ENCODE measurements at places on chromosomes 13 and 19.

GRCh38 chr13:99104396-99104795 lies 96.3 kb upstream of the UBAC2 start:
- peaks cover 4% of the 10 kb centered on the region for H3K27me3 ChIP-seq
- no peaks in the 10 kb centered on the region for H3K36me3 ChIP-seq
- H3K27ac ChIP-seq = no peak overlapping the region
- DNase-seq = no peak
- H3K4me3 ChIP-seq = no peak overlapping the region

- no peak overlapping the region for H3K27ac ChIP-seq
- H3K36me3 ChIP-seq = no peaks in the 10 kb centered on the region
- no peaks in the 10 kb centered on the region for H3K4me1 ChIP-seq
- no peak overlapping the region for H3K4me3 ChIP-seq
- no peak for DNase-seq
- peaks cover 87% of the 10 kb centered on the region for H3K27me3 ChIP-seq
Observed at GRCh38 chr19:29309637-29310036, 96.7 kb upstream of the UQCRFS1 start.

DNA sequence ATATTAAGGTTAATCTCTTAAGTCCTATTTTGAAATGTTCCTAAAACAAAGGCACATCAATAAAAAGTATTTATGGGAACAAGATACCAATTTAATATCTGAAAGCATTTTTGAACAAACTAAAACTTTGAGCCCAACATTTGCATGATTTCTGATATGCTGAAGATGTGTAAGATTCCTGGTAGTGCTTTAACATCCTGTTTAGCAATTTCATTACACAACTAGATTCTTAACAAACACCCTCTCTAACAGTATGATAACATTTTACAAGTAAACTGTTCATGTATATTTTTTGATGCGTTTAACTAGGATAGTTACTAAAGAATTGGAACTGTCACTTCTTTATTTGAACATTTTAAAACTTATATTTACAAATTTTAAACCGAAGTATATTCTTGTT lies 63.9 kb downstream of the DACH1 start:
- no peak overlapping the region for H3K27ac ChIP-seq
- no peak for DNase-seq
- no peak overlapping the region for H3K4me3 ChIP-seq

- no peak within 1 kb of the TSS for H3K27ac ChIP-seq
- peaks cover 92% of the 10 kb centered on the region for H3K27me3 ChIP-seq
- no peaks in the 10 kb centered on the region for H3K36me3 ChIP-seq
- H3K4me3 ChIP-seq = peak within 1 kb of the TSS; percentile 47
Observed at GRCh38 chr19:10420444-10421239, at the start of gene PDE4A. Gene PDE4A, plus strand, starts transcription at chr19:10420538. Its CDS starts 227 bp downstream, at chr19:10420765.

GRCh38 chr13:36820222-36820621 lies 1.2 kb downstream of the RFXAP start:
- no peaks in the 10 kb centered on the region for H3K36me3 ChIP-seq
- no peak for DNase-seq
- H3K27ac ChIP-seq = peak overlapping the region; percentile 92
- H3K27me3 ChIP-seq = no peaks in the 10 kb centered on the region
- H3K4me1 ChIP-seq = peaks cover 44% of the 10 kb centered on the region
- peak overlapping the region; percentile 81 for H3K4me3 ChIP-seq

- DNase-seq = no peak
- no peaks in the 10 kb centered on the region for H3K36me3 ChIP-seq
- H3K27ac ChIP-seq = no peak overlapping the region
- H3K4me1 ChIP-seq = no peaks in the 10 kb centered on the region
- peaks cover 21% of the 10 kb centered on the region for H3K27me3 ChIP-seq
Observed at GRCh38 chr13:78993792-78994191, 334.8 kb upstream of the OBI1 start.

DNA sequence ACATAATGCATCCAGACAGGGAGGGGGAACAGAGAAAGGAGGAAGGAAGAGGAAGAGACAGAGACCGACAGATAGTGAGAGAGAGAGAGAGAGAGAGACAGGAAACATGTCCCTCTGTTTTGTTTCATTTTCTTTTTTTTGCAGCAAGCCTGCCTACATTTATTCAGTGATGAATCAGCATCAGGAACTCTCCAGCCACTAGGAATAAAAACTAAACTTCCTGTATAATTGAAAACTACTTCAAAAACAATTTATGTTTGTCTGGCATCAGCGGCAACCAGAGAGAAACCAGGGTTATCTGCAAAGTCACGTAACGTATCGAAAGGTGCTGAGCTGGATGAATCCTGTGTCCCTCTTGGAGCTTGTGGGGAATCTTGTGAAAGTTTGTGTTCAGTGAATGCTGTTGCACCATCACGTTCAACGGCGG lies 148.6 kb upstream of the SOX21 start:
- H3K27me3 ChIP-seq = peaks cover 48% of the 10 kb centered on the region
- H3K4me1 ChIP-seq = peaks cover 6% of the 10 kb centered on the region
- H3K27ac ChIP-seq = no peak overlapping the region

- H3K4me3 ChIP-seq = peak overlapping the region; percentile 20
- H3K27me3 ChIP-seq = peaks cover 37% of the 10 kb centered on the region
- H3K36me3 ChIP-seq = no peaks in the 10 kb centered on the region
- peak overlapping the region; percentile 79 for H3K27ac ChIP-seq
- peak; percentile 49 for DNase-seq
- peaks cover 30% of the 10 kb centered on the region for H3K4me1 ChIP-seq
Observed at GRCh38 chr19:43699506-43700394, 16.1 kb upstream of the IRGC start.

- H3K36me3 ChIP-seq = no peaks in the 10 kb centered on the region
- H3K4me3 ChIP-seq = no peak overlapping the region
- peaks cover 17% of the 10 kb centered on the region for H3K4me1 ChIP-seq
- DNase-seq = no peak
Observed at GRCh38 chr13:76756451-76756850, 129.8 kb downstream of the KCTD12 start.

Data from mesothelial cell of epicardium (in vitro differentiated cells).